H7 (cell line): ENCODE measurements at places on chromosomes 12 and 14.
A peak's percentile ranks its signal among the peaks of the same experiment; 100 is the strongest.

DNA sequence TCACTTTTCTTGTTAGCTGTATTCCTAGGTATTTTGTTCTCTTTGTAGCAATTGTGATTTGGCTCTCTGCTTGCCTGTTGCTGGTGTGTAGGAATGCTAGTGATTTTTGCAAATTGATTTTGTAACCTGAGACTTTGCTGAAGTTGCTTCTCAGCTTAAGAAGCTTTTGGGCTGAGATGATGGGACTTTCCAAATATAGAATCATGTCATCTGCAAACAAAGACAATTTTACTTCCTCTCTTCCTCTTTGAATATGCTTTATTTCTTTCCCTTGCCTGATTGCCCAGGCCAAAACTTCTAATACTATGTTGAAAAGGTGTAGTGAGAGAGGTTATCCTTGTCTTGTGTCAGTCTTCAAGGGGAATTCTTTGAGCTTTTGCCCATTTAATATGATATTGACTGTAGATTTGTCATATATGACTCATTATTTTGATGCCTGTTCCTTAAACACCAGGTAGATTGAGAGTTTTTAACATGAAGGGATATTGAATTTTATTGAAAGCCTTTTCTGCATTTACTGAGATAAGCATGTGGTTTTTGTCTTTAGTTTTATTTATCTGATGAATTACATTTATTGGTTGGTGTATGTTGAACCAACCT is 26.7 kb downstream of the CLECL1 start:
- no peak for DNase-seq

GRCh38 chr12:273382-273781 is 10.7 kb upstream of the SLC6A13 start:
- DNase-seq, result no peak

DNA sequence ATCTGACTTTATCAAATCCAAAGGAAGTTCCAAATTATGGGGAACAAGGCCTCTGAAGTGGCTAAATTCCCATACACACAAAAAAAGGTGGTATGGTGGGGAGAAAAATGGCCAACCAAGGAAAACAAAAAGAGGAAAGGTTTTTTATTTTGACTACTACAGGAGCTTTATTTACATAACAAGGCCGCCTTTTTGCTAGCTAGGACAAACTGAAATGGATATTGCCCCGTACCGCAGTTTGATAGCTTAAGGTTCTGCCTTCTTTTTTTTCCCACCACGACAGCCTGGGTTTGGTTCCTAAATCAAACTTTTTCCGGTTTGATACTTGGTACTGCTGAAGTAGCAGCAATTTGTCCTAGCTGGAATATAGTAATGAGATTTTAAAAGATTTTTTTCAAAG is 66.8 kb downstream of the COX16 start:
- DNase-seq, result no peak

DNA sequence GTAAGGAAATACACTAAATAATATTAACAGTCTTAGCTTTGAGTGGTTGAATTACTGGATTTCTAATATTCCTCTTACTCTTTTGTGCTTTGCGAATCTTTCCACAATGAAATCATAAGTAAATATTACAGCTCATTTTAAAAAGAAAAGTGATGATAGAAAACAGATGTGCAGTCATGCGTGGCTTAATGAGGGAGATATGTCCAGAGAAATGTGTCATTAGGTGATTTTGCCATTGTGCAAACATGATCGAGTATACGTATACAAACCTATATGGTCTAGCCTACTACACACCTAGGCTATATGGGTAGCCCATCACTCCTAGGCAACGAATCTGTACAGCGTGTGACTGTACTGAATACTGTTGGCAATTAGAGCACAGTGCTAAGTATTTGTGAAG is 59.3 kb downstream of the SLC15A5 start:
- no peak for DNase-seq

GRCh38 chr12:64824500-64825142 is at the start of gene TBC1D30:
Gene TBC1D30 (plus strand): TSS chr12:64824647. CDS start chr12:64824880, 233 bp downstream.
- DNase-seq, result peak; percentile 77

DNA sequence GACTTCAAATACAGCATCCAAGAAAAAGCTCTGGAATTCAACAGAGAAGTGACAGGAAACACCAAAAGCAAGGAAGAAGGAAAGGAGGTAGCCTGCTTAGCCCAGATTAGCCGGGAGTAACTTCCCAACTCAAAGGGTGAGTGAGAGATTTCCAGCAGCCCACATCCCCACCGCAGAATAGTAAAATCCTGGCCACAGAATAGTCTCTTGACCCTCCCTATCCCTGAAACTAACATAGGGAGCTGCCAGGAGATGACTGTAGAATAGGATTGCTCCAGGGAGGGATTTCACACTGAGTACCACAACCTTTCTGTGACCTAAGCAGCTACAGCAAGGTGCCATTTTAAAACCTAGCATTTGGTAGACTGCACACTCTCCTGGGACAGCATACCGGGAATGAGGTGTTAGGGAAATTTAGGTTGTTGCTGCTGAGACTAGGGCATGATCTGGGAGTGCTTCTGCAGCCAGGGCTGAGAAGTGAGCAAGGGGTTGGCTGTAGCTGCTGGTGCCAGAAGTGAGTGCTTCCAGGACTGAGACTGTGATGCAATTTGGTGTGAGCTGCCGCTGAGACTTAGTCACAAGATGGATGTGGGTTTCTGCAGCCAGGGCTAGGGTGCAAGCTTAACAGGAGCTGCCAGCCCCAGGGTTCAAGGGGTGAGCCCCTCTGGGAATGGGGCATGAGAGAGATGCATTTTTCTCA is 66.0 kb downstream of the TMTC3 start:
- DNase-seq, result no peak

DNA sequence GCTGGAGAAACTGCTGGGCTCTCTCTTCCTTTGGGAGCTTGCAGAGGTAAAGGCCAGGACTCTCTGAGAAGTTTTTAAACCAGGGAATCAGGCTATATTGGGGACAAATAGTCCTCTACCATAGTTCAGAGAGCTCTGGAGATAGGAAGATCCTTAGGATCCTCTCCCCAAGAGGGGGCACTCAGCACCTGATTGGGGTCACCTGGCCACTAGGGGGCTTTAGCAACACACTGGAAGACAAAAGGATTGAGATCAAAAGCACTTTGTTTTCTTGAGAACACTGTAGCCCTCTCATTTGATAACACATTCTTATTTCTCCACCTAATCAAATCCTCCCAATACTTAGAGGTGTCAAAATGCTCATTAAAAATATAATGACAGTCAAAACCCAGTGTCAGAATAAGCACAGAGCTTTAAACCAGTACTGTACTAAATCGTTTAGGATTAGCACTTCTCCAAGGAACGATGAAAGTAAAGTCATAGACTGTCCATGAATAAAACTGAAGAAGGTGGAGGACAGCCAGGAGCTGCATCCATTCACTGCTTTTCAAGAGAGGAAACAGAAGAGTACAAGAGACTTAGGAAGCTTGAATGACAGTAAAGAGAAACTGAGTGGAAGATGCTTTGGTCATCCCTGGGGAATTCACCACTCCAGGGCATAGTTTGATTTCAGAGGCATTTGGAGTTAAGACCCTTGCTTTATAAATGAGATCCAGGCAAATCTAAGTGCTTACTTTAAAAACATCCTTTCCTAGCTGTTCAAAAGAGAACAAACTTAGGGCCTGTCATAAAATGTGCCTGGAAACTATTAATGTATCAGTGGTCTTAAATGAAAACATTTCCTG is 26.5 kb downstream of the BMP4 start:
- peak; percentile 78 for DNase-seq

DNA sequence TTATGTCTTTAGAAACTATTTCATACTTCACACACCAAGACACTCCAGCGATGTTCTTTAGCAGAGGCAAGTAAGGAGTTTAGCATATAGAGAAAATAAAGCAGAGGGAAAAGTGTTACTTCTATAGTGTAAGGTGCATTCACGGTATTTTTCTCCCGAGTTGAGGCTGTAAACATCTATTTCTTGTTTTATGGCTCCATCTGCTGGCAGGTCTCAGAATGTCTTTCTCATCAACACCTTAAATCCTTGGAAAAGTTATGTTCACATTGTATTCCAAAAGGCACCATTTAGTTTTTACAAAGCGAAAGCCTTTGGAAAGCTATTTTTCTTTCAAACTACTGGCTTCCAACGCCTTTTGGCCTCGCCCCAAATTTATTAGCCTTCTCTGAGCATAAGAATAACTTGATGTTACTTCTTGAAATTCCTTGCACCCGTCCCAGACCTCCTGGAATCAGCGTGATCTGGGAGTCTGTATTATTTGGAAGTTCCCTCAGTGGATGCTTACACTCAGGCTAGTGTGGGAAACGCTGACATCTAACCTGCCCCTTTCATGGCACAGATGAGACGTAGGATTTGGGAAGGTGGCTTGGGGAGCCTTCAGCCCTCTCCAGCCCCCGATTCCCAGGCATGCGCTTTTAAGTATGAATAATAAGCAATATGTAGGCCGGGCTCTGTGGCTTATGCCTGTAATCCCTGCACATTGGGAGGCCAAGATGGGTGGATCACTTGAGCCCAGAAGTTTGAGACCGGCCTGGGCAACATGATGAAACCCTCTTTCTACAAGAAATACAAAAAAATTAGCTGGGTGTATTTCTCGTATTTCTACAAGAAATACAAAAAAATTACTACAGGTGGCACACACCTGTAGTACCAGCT is 1.9 kb upstream of the PIWIL1 start:
- peak; percentile 73 for DNase-seq

DNA sequence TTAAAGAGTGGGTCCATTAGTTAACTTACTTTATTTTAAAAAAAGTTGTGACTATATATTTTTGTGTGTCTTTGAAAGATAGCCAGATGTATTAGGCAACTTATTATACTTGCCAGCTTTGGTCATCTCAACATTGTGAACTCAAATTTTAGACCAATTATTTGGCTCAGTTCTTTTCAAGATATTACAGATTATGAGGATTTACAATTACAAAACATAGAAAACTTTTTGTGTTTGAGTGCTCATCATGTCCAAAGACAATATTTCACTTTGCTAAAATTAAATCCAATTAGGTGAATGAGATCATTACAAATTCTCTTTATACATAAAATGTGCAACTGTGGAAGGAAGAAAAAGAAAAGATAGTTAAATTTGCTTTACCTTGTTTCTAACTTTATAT is 18.3 kb upstream of the PDE3A start:
- DNase-seq, result no peak

- DNase-seq, result no peak
These were observed 8.1 kb downstream of the TXNRD1 start for GRCh38 chr12:104223712-104224111.

- DNase-seq, result no peak
These were observed 901.8 kb downstream of the VRK1 start for GRCh38 chr14:97699026-97699425.

GRCh38 chr14:69573831-69574262 is 824 bp downstream of the CCDC177 start:
- peak; percentile 90 for DNase-seq

- DNase-seq, result no peak
These were observed 87.4 kb downstream of the SYT1 start for GRCh38 chr12:78951803-78952551.

DNA sequence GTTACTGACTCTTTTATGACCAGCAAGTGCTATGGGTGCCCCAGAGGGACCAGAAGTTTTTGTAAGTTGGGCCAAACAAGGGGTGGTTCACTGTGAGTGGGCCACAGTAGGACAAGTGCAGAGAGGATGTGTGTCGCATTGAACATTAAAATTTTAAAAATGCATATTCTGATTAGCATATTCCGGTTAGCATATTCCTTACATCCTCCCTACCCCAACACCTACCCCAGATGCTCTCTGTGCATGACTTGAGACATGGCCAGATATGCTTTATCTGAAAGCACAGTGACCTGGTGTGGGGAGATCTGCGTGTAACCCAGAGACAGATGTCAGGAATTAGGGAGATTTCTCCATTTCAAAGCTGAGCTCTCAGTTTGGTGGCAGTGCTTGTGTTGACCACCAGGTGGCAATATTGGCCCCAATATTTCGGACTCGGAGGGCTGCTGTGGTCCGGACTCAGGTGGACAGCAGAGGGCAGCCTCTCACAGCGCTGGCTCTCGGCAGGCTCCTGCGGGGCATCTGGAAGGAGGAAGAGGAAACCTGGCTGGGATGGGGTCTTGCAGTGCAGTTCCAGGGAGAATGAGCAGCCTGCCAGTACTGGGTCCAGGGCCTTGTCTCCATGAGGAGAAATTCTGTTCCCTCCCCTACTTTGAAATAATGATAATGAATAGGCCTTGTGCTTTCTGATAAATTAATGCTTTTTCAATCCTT is 1.6 kb upstream of the CEBPE start:
- DNase-seq, result peak; percentile 97

DNA sequence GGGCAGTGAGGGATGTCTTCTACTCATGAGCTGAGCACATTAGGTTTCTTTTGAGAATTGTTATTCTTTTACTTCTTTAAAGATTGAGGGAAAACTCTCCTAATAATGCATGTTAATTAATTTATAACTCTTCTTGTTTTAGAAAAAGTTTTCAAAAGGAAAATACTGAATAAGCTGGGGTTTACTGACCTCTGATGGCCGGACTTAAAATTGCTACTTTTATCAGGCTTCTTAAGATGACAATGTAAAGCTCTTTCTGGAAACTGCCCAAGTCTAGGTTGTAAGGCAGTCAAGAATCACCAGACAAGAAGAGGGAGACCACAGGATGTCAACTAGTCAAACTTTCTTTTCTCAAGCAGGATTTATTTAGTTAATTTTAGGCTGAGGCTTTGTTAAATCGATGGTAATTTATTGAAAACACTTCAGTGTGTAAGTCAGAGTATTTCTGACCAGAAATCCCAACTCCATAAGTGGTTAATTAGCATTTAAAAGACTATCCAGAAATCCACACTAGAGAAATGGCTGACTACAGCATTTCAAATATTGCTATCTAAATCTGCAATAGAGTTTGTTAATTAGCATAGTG is 82.1 kb downstream of the AVPR1A start:
- DNase-seq, result peak; percentile 9

- no peak for DNase-seq
These were observed 165.5 kb downstream of the SLC41A2 start for GRCh38 chr12:104792570-104792969.

GRCh38 chr12:48122065-48122834 is 3.1 kb downstream of the PFKM start:
- no peak for DNase-seq

- no peak for DNase-seq
These were observed 7.9 kb downstream of the METTL25 start for GRCh38 chr12:82366197-82366596.

DNA sequence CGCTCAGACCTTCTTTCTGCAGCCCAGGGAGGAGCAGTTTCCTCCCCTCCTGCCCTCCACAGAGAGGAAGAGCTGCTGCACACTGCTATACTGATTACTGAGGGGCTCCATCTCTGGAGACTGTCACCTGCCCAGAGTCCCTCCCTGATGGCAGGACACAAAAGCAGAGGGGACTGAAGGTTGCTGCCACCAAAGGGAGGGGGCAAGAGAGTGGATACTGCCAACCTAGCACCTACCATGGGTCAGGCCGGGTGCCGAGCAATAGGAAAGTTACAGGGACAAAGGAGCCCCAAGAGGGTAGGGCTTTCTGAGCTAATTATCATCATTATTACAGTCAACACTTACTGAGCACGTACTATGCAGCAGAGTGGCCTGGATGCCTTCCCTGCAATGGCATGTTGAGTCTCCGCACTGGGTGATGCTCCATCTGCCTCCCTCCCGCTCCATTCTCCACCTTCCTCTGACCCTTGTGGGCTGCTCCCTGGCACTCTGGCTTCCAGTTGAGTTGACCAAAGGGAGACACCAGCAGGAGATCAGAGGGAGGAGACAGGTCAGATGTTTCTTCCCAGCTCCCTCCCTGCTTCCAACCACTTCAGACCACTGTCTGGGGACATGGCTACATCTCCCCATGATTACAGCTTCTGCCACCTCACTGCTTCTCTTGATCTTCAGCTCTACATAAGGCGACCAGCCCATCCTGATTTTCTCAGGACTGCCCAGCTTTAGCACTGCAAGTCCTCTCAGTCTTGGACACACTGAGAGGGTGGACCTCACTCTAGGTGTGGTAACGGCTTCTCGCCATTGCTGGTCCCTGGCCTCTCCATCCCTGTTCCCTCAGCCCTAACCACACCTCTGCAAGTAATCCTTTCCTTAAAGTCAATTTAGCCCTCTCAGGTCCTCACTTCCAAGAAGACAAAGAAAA is 2.6 kb upstream of the KRT79 start:
- no peak for DNase-seq
